AG04449 (cell line): ENCODE measurements at places on chromosomes 2 and 18.

- no peak for DNase-seq
Observed at GRCh38 chr2:100238471-100238870, 83.8 kb downstream of the LONRF2 start.

- no peak for DNase-seq
Observed at GRCh38 chr2:182117196-182117595, 131.5 kb downstream of the PPP1R1C start.

- DNase-seq: no peak
Observed at GRCh38 chr2:239612133-239612532, 211.3 kb upstream of the HDAC4 start.

GRCh38 chr2:135512099-135512498 is 18.9 kb downstream of the ZRANB3 start:
- DNase-seq: no peak

- no peak for DNase-seq
Observed at GRCh38 chr18:70503060-70503459, 214.2 kb downstream of the SOCS6 start.

GRCh38 chr2:174376967-174377366 is 18.6 kb upstream of the SCRN3 start:
- no peak for DNase-seq

- no peak for DNase-seq
Observed at GRCh38 chr2:20539133-20539719, 92.4 kb downstream of the RHOB start.

- no peak for DNase-seq
Observed at GRCh38 chr2:229335877-229336346, 64.8 kb upstream of the PID1 start.

DNA sequence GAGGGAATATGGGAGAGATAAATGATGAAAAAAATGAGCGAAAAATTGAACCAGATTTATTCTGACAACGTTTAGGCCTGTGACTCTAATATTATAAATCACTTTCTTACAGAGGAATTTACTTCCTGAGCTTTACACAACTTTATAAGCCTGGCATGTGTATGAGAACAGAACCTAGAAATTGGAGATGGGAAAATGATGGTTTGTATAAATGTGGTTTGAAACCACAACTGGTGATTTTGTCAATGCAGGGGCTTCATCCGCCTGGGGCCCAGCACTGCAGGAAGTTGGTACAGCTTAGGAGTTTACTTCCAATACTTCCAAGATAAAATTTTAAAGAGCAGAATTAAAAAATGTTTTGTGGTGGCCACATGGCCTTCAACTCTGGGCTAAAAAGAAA is 82.3 kb downstream of the VAPA start:
- no peak for DNase-seq

- DNase-seq: no peak
Observed at GRCh38 chr2:161112908-161113307, 47.3 kb upstream of the TANK start.

DNA sequence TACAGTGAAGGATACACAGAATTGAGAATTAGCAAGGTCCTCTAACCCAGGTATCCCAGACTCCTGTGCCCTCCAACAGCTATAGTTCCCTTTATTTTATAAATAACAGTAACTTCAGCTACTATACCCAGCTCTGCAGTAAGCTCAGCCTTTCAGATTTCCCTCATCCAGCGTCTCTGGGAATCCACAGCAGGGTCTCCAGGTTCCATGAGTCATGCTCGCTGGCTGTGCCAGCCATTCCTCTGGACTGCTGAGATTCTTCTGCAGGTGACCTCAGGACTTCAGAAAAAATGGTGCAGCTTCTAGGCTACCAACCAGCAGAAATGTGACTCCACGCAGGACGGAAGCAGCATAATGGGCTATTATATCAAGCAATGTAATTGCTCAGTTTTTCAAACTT is 419.3 kb downstream of the ZNF516 start:
- no peak for DNase-seq

GRCh38 chr18:27595113-27595838 is 410.2 kb upstream of the CHST9 start:
- DNase-seq: no peak

DNA sequence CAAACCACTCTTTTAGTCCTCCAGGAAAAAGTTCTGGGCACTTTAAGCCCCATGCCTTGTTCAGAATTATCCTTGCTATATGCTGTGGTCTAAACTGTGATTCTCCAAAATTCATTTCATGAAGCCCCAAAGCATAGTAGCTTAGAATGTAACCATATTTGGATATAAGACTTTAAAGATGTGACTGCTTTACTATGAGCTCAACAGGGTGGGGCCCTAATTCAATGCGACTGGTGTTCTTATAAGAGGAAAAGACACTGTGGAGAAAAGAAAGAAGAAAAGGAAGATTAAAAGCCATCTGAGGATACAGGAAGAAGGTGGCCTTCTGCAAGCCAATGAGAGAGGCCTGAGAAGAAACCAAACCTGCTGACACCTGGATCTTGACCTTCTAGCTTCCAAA is 174.8 kb downstream of the GALNT13 start:
- DNase-seq: no peak

DNA sequence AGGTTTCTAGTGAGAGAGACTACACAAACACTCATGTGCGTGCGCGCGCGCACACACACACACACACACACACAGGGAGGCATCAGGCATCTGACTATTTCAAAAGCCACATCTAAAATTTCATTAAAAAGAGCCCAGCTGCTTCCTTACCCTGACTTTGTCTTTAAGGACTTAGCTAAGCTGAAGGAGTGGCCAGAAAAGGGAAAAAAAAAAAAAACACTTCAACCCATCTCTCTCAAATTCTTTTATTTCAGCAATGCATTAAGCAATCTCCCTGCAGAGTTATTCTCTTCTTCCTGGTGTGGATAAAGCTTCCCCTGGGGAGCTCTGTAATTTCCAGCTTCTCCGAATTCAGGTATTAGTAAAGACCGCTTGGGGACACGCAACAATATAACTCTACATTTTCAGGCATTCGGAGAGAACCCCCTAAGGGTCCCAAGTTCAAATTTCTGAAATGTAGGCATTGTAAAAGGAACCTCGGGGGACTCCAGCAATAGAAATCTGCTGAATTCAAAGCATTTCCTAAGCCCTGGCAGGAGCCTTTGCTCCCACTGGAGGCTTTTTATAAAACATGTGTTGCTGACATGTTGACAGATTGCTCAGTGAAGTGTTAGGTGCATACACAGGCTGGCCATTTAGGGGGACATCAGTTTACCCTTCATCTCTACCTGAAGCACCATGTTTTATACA is 67.0 kb downstream of the ZNF521 start:
- DNase-seq: no peak

DNA sequence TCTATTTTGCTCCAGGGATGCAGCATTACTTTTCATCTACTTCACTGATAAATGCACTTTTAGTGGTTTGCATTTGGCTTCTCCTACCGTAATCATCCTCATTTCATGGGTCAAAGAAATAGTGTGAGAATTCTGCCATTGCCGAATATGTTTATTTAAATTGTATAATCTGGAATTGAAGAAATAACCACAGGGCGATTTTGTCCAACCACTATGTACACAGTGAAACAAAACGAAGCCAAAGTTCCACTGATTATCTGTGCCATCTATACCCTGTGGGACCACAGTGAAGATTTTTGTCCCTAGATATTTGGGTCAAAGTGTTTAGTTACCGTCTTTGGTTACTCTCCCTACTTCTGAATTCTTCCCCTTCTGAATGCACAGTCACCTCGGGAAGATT is 888.6 kb upstream of the NRXN1 start:
- DNase-seq: no peak

DNA sequence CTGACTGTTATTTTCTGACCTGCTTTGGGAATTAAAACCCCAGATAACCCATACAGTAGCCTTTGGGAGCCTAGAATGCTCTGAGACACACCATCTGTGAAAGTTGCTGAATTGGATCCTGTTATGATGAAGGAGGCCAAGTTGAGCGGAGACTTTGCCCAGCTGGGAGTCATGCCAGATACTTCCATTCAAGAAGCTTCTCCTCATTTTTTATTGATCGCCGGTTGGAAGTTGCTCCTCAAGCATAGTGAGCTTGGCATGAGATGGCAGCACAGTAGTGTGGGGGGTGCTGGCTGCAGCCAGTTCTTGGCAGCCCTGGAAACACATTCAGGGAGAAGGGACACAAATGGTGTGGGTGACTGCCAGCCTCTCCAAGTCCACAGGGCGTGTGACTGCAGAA is 270.7 kb upstream of the NRP2 start:
- DNase-seq: no peak

GRCh38 chr2:88933091-88933490 is 241.6 kb downstream of the RPIA start:
- no peak for DNase-seq

DNA sequence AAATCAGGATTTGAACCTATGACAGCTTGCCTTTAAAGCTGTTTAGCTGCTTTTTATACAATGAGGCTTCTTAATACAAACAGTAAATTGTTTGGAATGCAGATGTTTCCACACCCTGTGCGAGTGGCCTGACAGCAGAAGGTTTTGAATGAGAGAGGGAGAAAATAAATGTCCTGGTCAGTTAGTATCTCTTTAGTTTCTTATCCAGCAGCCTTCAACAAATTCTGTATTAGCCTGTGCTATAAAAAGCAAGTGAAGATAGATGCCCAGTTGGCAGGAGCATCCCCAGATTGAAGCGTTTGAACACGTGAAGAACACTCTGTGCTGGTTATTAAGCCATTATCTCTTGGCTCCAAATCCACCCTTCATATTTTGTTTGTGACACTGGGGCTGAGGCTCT is 70.6 kb downstream of the CERS6 start:
- DNase-seq: no peak

DNA sequence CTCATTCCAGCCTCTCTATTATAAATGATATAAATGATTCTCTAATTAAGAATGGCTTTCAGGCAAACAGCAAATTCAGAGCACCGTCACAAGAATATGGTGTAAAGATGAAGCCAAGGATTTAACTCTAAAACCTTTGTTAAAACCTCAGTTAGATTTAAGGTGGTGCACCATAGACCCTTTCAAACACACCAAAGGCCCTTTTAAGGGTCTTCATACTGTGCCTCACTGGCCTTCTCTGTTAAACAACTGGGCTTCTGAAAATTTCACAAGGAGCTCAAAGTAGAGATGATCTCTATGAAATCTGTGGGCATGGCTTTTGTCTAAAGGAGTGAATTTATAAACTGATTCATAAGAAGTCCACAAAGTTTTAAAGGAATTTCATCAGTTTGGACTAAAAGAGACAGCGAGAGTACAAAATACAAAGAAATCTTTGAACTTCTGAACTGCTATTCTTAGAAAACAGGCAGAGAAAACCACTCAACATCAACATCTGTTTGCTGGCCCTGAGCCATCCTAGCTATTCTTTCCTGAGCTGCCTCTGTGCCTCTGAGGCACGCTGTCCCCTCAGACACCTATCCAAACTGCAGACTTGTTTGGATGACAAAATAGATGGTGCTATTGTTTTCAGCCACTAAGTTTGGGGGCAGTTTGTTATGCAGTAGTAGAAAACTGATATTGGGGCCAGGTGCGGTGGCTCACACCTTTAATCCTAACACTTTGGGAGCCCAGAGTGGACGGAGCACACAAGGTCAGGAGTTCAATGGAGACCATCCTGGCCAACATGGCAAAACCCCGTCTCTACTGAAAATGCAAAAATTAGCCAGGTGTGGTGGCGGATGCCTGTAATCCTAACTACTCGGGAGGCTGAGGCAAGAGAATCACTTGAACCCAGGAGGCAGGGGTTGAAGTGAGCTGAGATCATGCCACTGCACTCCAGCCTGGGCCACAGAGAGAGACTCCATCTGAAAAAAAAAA is 72.9 kb upstream of the MYCN start:
- DNase-seq: no peak

GRCh38 chr2:102001767-102002142 is 10.0 kb downstream of the IL1R2 start:
- no peak for DNase-seq
